ENCODE measurements at places on chromosomes 2 and 18. TPM values are rescaled to one million over a fixed set of nuclear protein-coding genes. Genes with fewer than 3 reads are reported as not detected.

The FN1 gene
- total RNA-seq = 0.15 TPM

The FEV gene
- not detected for total RNA-seq

The CPS1 gene
- 0.20 TPM for total RNA-seq

The DCAF17 gene
- total RNA-seq = 23.5 TPM

The LANCL1 gene
- total RNA-seq = 30.8 TPM

The PKDCC gene
- not detected for total RNA-seq

The ALPP gene
- total RNA-seq = not detected

The ST8SIA5 gene
- not detected for total RNA-seq

The TEKT4 gene
- total RNA-seq = not detected

The GCG gene
- not detected for total RNA-seq

The BMP10 gene
- total RNA-seq = not detected

The DSG1 gene
- total RNA-seq = not detected

The ACVR1 gene
- total RNA-seq = 4.6 TPM

The LYG2 gene
- not detected for total RNA-seq

The GPAT2 gene
- 4.5 TPM for total RNA-seq

The ATP8B1 gene
- 0.42 TPM for total RNA-seq

The DYSF gene
- 0.13 TPM for total RNA-seq

The IKZF2 gene
- 51.5 TPM for total RNA-seq

The CLEC4F gene
- not detected for total RNA-seq

The DNER gene
- not detected for total RNA-seq

The CXCR1 gene
- not detected for total RNA-seq

The TRAF3IP1 gene
- 9.9 TPM for total RNA-seq

The PARD6G gene
- total RNA-seq = not detected

The LYPD6B gene
- 1.4 TPM for total RNA-seq

The RAB31 gene
- total RNA-seq = 36.0 TPM

The TMEM17 gene
- not detected for total RNA-seq

The GPATCH11 gene
- 30.7 TPM for total RNA-seq

The OLA1 gene
- 74.4 TPM for total RNA-seq

The LRRC30 gene
- total RNA-seq = not detected

The UCN gene
- total RNA-seq = 1.2 TPM

The GALR1 gene
- not detected for total RNA-seq

The FAM228A gene
- not detected for total RNA-seq

Measured in activated B cell treated with CpG ODN at 0.5 μM for 24 hours (primary cell).